Suppressor macrophage treated with lipopolysaccharide for 4 hours (primary cell): ENCODE measurements at places on chromosomes 12 and 14.

- DNase-seq = no peak
Measured at GRCh38 chr14:43900173-43900655, 606.9 kb downstream of the FSCB start.

GRCh38 chr12:120466560-120467315 is 2.8 kb downstream of the SRSF9 start:
- DNase-seq = peak; percentile 50

DNA sequence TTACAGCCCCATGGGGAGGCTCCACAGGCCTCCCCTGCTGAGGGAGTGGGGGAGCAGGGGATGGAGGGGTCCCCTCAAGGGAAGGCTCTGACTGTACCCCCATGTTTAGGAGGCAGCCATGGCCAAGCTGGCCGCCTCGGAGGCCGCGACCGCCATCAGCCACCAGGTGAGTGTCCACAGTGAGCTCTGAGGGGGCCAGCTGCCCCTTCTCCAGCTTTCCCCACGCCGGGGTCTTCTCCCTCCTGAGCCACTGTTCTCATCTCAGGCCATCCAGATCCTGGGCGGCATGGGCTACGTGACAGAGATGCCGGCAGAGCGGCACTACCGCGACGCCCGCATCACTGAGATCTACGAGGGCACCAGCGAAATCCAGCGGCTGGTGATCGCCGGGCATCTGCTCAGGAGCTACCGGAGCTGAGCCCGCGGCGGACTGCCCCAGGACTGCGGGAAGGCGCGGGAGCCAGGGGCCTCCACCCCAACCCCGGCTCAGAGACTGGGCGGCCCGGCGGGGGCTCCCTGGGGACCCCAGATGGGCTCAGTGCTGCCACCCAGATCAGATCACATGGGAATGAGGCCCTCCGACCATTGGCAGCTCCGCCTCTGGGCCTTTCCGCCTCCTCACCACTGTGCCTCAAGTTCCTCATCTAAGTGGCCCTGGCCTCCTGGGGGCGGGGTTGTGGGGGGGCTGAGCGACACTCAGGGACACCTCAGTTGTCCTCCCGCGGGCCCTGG is 13.6 kb downstream of the ACADS start:
- DNase-seq = no peak

- peak; percentile 90 for DNase-seq
Measured at GRCh38 chr14:50082784-50083466, 33.4 kb downstream of the VCPKMT start.

GRCh38 chr12:114683709-114684097 is 272 bp downstream of the TBX3 start:
- no peak for DNase-seq

DNA sequence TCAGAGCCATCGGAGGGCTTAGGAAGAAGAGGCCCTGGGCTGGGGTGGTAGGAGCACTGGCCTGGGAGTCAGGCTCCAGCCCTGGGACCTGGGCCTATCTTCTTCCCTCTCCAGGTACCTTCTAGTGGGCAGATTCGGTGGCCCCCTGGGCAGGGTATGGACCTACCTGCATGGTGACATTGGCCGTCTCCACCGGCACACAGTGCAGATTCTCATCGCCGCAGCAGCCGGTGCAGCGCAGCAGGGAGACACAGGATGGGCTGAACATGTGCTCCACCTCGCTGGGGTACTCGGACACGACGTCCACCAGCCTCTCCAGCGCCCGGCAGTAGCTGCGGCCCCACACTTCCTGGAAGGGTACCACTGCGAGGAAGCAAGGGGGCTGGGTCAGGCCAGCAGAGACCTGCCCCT is 6.2 kb downstream of the PGF start:
- DNase-seq = no peak

DNA sequence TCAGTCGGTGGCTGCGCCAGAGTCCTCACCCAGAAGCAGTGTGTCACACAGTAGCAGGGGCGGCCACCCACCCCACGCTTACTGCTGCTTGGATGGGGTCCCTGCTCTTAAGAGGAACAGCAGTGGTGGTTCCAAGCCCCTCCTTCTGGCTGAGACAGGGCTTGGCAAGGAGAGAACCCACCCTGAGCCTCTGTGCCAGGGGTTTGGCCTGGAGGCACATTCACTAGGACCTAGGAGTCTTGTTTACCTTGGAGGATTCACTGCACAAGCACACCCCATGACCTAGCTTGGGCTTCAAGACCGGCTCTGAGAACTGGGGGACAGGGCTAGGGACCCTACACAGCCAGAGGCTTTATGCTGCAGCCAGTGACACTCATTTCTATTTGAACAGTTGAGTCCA is 78.6 kb downstream of the NT5DC3 start:
- no peak for DNase-seq

DNA sequence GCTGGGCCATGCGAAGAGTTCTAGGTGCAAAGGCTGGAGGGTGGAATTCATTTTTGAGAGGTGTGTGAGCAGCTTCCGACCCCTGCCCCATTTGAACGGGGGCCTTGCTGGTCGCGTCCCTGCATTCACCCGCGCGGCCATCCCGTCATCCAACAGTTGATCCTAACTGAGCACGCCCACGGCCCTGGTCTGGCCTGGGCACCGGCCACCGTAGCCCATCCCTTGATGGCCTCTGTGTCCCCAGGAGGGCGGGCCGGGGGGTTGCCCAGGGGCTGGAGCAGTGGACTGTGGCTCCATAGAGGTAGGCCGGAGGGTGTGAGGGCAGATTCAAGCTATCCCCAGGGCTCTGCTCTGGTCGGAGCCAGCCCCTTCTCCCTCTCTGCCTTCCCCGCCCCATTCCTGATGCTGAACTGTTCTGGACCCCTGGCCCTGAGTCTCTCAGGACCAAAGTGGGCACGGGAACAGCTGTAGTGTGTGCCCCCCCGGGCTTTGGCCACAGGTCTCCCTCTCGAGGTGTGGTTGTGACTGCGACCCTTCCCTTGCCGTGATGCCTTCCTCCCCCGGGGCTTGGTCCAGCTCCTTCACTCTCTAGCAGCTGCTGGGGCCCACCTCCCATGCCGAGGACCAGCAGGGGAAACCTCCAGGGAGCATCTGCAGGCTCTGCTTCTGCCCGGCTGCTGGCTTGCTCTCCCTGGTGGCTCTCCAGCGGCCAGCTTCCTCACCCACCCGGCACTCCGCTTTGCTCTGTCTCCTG is 9.1 kb downstream of the MEG3 start:
- no peak for DNase-seq

DNA sequence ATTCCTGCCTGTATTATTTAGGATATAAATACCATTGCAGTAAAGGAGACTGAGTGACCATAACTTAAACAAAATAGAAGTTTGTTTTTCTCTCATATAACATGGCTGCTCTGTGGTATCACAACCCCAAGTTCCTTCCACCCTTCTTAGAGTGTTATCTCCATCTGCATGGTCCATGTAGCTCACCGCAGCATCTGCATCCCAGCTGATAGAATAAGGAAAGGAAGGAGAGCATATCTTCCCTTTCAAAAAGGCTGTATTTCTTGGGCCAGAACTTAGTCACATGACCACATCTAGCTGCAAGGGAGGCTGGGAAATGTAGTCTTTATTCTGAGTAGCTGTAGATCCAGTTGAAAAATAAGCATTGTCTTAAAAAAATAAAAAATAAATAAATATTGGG is 184.8 kb upstream of the NUDT4 start:
- DNase-seq = no peak

DNA sequence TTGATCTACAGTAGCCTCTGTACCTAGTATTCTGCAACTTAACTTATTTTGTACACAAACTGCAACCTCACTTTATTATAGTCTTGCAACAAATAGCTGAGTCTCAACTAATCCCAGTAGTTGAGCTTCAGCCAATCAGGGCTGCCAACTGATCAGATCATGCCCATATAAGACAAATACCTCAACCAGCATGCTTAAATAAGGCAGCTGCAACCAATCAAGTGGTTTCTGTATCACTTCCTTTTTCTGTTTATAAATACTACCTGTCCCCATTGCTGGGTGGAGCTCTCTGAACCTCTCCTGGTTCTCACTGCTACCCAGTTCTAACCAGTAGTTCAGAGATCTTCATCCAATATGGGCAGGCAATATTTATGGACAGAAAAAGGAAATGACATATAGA is 248.5 kb upstream of the FBXO33 start:
- DNase-seq = no peak

- DNase-seq = no peak
Measured at GRCh38 chr14:20563971-20564370, 3.1 kb upstream of the RNASE9 start.

- no peak for DNase-seq
Measured at GRCh38 chr12:14886271-14886670, 617 bp upstream of the MGP start.

DNA sequence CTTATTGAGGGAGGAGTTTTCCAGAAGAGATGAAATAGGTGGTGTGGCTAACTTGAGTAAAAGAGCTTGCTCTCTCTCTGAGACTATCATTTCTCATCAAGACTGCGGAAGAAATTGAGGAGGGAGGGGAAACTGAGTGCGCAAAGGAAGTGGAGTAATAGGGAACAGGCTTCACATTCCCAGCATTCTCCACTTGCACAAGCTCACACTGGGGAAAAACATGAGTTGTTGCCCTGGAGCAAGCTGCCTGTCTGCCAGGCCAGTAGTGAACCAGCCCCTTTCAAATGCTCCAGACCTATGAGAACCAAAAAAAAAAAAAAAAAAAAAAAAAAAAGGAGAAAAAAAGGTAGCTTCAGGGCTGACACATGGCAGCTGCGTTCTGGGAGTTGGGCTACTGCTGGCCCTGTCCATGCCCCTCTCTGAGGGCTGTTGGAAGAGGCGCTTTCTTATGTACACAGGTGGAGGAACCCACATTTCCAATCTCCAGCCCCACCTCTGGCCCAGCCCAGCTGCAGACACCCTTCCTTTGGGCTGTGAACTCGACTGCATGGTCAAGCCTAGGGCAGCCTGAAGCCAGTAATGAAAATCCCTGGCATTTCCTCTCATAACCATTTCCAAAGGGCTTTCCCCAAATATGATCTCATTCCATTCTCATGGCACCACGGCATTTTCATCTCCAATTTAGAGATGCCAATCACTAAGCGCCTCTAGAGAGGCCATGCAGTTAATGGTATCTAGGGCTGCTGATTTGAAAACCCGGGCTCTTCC is 32.5 kb upstream of the EMP1 start:
- no peak for DNase-seq

DNA sequence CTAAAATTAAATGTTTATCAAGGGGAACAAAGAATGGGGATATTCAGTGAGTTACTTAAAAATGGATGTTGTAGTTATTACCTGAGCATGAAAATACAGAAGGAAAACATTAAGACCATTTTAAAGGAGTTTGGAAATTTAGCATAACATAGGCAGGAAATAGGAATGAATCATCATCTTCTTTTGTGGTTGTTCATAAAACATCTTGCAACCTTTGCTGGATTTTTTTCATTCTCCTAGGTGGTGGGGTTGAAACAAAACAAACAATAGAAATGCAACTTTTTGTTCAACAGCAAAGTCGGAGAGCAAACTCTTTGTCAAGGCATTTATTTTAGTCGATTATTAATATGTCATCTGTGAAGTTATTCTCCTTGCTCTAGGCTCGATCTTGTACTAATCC is 275.1 kb downstream of the IPO8 start:
- no peak for DNase-seq

- DNase-seq = no peak
Measured at GRCh38 chr12:62966990-62967506, 32.1 kb upstream of the PPM1H start.

DNA sequence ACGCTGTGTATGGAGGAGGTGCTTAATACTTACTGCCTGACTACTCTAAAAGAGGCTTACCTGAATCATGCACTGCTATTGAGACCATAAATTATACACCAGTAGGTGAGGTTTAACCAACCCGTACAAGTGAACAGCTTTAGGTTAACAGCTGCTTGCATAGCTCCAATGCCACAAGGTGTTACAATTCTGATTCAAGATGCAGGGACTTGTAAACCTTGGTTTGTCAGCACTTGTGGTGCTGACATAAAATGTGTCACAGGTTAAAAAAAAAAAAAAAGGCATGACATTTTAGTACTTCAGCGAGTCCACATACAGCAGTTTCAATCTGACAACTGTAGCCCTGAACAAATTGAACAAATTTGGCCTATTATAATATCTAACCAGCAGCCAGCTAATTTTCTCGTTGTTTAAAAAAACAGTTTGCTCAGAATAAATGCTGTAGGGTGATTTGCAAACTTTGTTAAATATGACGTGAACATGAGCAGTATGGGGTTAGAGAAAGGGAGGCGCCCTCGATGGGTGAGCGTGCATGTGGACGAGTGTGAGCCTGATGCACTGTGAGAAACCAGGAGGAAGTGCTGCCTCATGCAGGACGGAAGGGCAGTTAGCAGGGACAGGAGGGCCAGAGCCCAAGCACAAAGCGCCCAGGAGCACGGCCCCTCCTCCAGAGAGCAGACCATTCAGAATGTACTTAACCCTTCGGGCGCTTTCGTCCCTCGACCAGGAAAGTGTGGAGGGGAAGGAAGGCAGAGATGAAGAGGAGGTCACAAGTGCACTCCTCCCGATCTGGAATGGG is 44.7 kb downstream of the TCHP start:
- peak; percentile 39 for DNase-seq

GRCh38 chr14:91286530-91286937 is 42.0 kb upstream of the GPR68 start:
- DNase-seq = peak; percentile 82

GRCh38 chr12:74619884-74620283 is 82.2 kb downstream of the ATXN7L3B start:
- DNase-seq = no peak

DNA sequence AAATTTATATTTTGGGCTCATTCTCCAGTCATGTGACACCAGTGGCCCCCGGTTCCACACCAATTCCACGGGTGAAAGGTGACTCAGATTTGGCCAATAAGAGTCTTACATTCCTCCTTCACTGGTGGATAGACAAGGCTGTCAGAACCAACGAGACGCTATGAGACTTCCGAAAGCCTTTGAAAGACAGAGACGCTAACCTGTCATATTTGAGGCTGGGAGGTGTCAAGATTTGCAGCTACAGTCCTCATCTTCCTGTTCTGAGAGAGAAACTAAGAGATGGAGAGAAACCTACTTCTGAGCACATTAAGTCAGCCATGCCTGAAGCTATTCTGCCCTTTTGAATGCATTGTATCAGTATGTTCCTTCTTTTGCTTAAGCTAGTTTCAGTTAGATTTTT is 171.2 kb downstream of the FLRT2 start:
- no peak for DNase-seq

GRCh38 chr12:128111951-128112350 is 155.0 kb upstream of the TMEM132C start:
- no peak for DNase-seq

GRCh38 chr12:82952946-82953345 is 266.2 kb downstream of the TMTC2 start:
- DNase-seq = no peak

DNA sequence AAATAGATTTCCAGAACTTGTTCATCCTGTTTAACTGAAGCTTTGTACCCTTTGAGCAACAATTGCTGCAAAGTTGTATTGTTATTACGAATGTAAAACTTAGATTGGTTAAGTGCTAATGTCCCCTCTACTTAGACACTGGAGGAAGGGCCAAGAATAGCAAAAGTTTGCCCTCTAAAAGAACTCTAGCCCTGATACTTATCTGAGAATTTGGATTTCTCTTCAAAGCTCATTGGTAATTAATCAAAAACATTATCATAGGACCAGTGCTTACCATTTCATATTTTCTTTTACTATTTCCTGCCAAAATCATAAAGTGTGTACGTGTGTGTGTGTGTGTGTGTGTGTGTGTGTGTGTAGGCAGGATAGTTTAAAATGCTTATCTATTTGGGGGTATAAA is 58.2 kb downstream of the LMNTD1 start:
- DNase-seq = no peak
